ENCODE measurements at places on chromosomes 2 and 18. TPM values are rescaled to one million over a fixed set of nuclear protein-coding genes. Genes with fewer than 3 reads are reported as not detected.

DNA sequence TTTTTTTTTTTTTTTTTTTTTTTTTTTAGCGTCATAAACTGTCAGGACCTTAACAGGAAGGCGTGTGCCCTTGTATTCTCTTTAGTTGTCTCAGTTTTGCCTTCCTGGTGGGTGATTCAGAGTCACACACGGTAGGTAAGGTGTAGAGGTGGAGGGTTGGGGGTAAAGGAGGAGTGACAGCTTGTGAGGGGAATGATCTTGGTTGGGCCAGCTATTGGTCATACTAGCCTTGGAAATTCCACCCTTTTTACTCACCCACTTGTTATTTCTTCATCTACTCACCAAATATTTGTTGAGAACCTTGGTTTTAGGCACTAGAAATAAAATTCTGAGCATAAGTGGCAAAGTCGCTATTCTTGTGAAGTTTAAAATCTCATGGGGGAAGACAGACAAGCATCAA is 22.2 kb downstream of the SMIM21 start:
- no peak for DNase-seq

DNA sequence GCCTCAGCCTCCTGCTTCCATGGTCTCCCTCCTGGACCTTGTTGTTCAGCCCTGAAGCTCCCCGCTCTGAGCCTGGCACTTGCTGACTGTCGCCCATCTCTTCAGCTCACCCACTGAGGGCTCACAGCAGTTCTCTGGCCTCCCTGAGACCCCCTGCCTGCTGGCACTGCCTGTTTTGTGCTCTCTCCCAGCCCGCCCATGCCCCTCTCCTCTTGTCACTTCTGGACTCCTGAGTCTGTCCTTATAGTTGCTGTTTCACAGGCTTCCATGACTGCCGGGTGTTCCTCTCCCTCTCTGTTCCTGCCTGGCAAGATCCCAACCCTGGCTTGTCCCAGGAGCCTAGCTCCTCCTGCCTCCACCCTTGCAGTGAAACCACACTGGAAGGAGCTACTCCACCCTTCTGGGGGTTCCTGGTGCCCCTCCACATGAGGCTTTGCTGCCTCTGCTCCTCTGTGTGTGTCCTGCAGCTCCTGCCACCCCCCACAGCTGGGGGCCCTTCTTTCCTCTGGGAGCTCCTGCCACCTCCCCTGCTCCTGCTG is 110.6 kb downstream of the CEP192 start:
- DNase-seq: no peak

- no peak for DNase-seq
Measured at GRCh38 chr2:167471332-167471731, 583.1 kb downstream of the XIRP2 start.

DNA sequence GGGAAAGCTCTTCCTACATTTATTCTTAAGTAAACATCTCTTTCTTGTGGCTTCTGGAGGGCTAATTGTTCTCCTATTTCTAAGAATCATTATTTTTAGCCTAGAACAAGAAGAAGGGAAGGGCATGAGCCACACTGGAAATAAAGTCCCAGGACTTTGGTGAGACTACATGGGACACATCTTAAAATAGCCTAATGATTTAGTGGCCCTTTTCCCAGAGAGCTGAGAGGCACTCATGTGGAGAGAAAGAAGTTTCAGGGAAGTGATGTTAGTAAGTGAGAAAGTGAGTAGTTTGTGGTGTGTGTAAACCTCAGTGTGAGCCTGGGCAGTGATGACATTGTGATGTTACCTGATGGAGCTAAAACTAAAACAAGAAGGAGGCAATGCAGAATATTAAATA is 14.6 kb downstream of the ITGA4 start:
- DNase-seq: no peak

DNA sequence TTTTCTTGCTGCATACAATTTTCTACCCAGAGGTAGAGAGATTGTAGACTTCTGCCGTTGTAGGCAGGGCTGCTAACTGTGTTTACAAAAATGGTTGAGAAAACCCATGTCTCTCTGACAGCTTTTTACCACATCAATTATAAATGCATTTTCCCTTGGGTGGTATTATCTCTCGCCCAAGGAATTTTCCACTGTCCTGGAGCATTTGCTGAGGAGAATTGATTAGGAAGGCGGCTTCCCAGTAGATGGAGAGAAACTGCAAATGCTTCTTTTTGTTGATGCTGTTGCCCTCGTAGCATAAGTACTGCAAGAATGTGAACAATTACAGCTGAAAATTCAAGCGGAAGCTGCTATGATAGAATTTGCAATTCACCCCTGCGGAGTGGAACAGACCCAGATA is 1007.7 kb upstream of the KLHL29 start:
- no peak for DNase-seq

- no peak for DNase-seq
Measured at GRCh38 chr18:70333316-70333715, 44.5 kb downstream of the SOCS6 start.

DNA sequence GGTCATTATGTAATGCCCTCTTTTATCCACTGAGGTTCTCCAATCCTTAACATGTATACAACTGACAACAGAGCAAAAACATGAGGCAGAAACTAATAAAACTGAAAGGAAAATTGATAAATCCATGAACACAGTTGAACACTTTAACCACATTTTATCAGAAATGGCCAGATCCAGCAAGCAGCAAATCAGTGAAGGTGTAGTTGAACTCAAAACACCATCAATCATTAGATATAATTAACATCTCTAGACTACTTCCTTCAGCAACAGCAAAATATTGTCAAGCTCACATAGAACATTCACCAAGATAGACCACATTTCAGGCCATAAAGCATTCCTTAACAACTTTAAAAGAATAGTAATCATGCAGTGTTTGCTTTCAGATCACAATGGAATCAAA is 72.9 kb downstream of the HS6ST1 start:
- no peak for DNase-seq

GRCh38 chr2:174878537-174879147 is 114.4 kb upstream of the CHRNA1 start:
- no peak for DNase-seq

- DNase-seq: no peak
Measured at GRCh38 chr2:140257692-140258300, 1477.6 kb upstream of the NXPH2 start.

GRCh38 chr2:237497838-237498186 is 10.8 kb downstream of the MLPH start:
- no peak for DNase-seq

DNA sequence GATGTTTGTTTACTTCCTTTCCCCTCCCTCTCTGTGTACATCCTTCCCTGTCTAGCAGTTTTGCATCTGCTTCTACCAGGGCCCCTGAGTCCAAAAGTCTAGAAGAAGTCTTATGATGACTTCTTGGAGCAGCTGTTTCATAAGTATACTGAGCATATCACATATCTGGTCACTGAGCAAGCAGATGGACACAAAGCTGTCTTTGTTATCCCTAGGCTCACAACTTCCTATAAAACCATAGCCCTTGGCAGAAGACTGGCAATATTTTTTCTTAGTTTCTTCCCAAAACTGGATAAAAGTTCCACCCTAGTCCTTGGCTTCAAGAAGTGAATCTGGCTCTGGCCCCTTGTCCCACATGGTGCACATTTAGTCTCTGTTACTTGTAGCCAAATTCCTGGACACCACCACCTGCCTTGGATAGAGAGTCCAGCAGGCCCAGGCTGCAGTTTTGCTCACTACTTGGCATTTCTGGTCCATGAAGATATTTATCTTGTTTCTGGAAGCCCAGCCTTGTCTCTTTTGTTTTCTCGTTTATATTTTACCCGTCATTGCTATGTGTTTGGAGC is 22.5 kb downstream of the THOC1 start:
- no peak for DNase-seq

DNA sequence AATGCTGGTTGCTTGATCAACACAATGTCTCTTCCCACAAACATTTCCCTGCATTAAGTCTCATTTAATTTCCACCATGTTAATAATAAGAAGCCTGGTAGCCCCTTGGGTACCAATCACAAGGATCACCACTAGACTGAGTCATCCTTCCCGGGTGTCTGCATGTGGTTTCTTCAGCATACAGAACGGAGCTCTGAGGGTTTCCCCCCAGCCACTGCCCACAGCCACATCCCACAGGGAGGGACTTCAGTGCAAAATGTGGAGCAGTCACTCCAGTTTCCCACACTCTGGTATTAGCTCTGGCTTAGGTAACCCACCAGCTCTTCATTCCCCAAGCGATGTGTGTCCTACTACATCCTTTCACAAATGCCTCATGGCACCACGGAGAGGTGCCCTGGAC is 42.7 kb upstream of the POLE4 start:
- no peak for DNase-seq

DNA sequence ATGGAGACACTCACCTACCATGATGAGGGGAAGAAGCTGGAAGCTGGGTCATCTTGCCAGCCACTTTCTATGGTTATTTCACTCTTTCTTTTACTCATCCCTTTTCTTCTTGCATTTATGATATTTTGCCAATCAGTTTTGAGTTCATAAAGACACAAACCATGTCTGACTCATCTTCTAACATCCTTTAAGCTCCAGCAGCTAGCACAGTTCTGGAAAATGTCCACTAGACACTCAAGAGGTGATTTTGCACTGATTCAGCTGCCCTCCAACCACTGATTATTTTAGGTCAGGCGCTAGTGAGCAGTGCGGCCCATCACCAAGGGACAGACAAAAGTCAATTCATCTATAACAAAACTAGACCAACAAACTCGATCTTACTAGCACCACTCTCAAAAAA is 537.1 kb upstream of the ID2 start:
- DNase-seq: no peak

DNA sequence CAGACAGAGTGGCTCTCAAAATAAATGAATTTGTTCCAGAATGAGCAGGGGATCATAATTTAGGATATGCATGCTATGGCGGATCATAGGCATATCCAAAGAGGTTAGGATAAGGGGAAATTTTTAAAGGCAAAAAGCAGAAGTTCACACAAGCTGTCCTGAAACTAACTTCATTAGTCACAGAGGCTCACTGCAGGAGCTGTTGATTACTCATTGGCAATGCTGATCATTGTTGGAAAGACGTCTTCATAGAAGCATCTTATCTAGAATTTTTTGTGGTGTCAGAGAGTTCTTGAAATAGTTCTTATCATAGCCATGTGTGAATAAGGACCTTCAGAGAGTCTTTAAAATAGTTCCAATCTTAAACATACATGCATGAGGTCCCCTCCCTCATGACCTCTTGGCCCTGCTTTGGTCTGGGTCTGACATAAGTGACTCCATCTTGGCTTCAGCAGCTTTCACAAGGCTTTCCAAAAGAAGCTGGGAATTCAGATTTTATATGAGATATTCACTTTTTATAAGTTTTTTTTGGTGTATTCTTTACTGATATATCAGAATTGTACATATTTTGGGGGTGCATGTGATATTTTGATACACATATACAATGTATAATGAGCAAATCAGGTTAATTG is 7.5 kb upstream of the CCDC195 start:
- no peak for DNase-seq

- no peak for DNase-seq
Measured at GRCh38 chr2:64225491-64225890, 81.3 kb upstream of the PELI1 start.

DNA sequence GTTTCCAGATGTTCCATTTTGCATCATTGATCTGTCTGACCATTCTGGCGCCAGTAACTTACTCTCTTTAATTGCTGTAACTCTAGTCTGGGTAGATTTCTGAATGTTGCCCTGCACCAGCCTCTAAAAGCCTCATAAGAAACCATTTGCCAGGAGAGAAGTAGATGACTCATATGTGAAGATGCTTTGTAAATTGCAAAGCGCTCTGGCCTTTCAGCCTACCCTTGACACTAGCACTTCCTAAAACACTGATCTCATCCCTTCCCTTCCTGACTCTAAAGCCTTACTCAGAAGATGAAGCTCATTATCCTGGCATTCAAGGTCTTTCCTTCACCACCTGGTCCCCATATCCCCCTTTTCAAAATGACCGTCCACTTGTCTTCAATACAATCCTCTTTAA is 193.2 kb upstream of the MEX3C start:
- no peak for DNase-seq

DNA sequence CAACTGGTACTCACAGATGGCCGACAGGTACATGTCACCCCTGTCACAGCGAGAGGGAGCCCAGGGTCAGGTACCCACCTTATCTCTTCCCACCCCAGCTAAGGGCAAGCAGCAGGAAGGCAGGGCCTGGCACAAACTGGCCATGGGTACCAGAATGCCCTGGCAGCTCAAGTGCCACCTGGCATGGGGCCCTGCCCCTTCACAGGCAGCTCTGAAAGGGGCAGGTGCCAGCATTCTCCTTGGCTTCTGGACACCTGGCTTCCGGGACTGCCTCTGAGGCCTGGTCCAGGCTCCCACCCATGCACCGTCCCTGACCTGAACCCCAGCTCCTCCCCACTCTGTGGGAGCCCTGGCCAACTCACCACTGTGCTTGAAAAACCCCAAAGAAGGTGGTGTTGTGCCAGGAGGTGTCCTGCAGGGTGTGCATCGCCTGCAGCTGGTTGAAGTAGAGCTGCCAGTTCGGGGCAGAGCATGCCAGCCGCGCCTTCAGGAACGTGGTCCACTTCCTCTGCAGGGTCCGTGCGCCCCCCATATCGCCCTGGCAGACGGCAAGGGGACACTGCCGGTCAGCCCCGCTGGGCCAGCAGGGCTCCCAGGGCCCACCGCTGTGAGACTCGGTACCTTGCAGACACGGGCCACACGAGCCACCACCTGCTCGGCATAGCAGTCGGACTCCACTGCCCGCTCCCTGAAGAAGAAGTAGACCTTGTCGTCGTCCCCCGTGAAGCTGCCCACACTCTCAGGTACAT is 5.4 kb downstream of the SEMA4C start:
- no peak for DNase-seq

DNA sequence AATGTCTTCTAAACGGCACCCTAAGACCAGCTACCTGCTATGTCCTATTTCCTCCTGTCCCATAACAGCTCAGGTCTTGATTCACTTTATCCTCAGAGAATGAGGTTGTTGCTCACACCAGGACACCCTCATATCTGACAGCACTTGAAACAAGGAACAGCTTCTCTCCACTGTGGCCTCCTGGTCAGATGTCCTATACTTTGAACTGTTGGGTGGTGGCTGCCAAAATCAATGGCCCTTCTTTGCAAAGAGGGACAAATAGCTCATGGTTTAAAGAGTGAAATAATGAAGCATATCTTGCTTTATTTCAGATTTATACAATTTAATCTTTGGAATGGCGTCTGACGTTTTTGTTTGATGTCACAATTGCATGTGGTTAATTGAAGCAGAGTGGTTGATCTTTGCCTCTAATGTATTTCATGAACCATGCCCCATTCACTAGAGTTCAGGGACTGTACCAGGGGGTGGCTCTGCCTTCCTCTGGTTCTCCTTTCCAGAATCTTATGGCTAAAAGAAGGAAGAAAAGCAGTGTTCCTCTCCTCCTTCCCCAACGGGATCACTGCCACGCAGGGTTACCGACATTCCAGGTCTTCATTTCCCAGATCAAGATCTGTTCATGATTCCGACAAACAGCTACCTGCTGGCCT is 24.1 kb upstream of the ZCCHC2 start:
- no peak for DNase-seq

The SERPINB4 gene
- not detected for total RNA-seq

The CD8B2 gene
- total RNA-seq: under 0.01 TPM

The CTNNA2 gene
- total RNA-seq: 182 TPM

The ACVR1C gene
- 5.7 TPM for total RNA-seq

The DYNAP gene
- total RNA-seq: not detected

The TLX2 gene
- total RNA-seq: not detected

Data from frontal cortex (tissue), 4 donors.